NCI-H1436 (cell line): ENCODE measurements at places on chromosomes 13 and 19.

DNA sequence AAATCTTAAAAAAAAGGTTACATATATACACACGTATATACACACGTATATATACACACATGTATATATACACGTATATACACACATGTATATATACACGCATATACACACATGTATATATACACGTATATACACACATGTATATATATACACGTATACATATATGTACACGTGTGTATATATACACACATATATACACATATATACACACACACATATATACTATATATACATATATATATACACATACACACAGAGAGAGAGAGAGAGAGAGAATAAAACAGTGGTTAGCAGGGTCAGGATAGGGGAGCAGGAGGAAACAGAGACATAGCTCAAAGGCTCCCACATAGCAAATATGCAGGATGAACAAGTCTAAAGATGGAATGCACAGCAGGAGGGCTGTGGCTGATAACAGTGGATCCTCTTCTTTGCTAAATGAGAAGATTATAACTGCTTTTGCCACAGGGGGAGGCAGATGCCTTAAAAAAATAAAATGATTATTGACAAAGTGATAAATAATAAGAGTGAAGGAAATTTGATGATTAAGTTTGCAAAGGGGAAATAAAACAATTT is 714.5 kb downstream of the UQCRFS1 start:
- no peak for DNase-seq

- DNase-seq: peak; percentile 74
Observed at GRCh38 chr13:101875717-101876393, 423.4 kb downstream of the ITGBL1 start.

- DNase-seq: no peak
Observed at GRCh38 chr13:46197299-46198048, 14.3 kb upstream of the LRRC63 start.

DNA sequence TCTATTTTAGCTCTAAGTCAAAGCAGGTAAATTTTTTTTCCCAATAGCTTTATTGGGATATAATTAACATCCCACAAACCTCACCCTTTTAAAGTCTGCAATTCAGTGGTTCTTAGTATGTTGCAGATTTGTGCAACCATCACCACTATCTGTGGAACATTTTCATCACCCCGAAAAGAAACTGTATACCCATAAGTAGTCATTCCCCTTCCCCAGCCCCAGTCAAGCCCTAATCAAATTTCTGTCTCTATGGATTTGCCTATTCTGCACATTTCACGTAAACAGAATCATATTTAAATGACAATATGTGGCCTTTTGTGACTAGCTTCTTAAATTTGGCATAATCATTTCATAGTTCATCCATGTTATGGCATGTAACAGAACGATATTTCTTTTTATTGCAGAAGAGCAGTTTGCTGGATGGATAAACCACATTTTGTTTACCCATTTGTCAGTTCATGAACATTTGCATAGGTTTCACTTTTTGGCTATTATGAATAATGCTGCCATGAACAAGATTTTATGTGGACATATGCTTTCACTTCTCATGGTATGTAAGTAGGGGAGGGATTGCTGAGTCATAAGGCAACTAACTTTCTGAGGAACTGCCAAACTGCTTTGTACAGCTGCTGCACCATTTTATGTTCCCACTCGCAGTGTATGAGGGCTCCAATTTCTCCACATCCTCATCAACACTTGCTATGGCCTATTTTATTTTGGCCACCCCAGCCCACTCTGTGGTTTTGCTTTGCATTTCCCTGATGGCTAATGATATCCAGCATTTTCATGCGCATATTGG is 10.9 kb downstream of the SLC46A3 start:
- DNase-seq: no peak

DNA sequence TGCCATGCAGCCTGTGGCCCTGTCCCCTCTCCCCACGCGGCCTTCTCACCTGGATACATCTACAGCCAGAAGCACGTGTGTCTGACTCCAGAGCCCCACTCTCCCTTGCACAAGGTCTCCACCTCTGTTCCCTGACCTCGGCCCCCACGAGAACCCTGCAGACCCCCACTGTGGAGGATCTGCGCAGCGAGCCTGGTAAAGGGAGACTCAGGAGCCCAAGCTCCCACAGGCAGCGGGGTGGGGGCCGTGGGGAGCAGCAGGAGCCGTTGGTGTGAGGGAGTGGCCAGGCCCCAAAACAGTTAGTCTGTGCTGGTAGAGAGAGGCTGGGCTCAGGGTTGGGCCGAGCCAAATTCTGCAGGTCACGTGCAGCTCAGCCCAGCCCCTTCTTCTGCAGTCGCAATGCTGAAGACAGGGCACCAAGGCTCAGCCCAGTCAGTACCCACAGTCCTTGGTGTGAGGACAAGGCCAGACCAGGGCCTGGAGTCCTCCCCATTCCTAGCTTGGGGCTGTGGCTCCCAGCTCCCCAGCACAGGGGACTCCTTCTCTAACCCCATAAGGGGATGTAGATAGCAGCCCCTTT is 28.7 kb upstream of the SLC7A10 start:
- DNase-seq: no peak

DNA sequence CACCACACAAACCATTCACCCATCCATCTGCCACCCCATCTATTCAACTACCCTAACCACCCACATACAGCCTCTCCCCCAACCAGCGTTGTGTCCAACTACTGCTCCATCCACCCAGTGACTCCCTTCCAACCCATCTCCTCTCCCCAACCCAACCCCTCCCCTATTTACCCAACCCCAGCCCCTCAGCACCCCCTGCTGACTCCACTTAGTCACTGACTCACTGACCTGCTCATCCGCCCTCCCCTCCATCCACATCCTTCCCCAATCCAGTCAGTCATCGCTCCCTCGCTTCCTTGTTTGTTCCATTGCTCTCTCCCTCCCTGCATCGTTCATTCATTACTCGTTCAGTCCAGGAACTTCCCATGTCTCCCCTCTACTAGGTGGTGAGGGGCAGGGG is 39.2 kb downstream of the KCNC3 start:
- DNase-seq: no peak

GRCh38 chr13:39612023-39612637 is 9.1 kb upstream of the LHFPL6 start:
- peak; percentile 18 for DNase-seq

GRCh38 chr19:55625004-55625326 is 599 bp upstream of the ZNF784 start:
- DNase-seq: no peak

- DNase-seq: no peak
Observed at GRCh38 chr19:54383330-54383729, 18.6 kb upstream of the LAIR1 start.

GRCh38 chr19:53389571-53389970 is 5.4 kb upstream of the ZNF765 start:
- DNase-seq: no peak

- no peak for DNase-seq
Observed at GRCh38 chr13:29315847-29316246, 279.6 kb downstream of the SLC7A1 start.

GRCh38 chr13:77337159-77337558 is 10.3 kb upstream of the MYCBP2 start:
- no peak for DNase-seq

- no peak for DNase-seq
Observed at GRCh38 chr19:46069806-46070341, 29.1 kb upstream of the IGFL4 start.

- peak; percentile 96 for DNase-seq
Observed at GRCh38 chr13:74287724-74288169, 153.5 kb upstream of the KLF12 start.

DNA sequence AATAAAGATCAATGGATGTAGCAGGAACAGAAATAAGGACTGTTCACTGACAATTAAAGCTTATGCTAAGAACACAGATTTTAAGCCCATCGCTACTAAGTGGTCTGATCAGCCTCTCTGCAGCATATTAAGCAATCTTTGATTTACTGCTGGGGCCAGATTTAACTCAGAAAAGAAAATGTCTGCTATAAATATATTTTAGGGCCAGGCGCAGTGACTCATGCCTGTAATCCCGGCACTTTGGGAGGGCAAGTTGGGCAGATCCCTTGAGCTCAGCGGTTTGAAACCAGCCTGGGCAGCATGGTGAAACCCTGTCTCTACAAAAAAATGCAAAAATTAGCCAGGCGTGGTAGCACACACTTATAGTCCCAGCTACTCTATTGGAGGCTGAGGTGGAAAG is 43.0 kb downstream of the METTL21C start:
- no peak for DNase-seq

DNA sequence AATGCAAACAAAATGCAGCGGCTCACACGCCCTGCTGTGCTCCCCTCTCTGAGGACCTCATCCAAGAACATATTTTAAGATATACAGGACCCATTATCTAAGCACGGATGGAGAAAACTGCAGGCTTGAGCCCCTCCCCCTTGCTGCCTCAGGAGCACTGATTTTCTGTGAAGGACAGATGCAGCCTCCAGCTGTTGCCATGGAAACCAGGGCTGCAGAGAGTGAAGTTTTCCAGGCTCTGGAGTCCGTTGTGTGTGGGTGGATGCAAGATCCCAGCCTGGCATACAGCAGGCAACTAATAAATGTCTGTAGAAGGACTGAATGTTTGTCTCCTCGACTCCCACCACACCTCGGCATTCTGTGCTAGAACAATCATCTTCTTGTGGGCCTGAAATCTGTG is 105.6 kb upstream of the PEG3 start:
- DNase-seq: no peak

- no peak for DNase-seq
Observed at GRCh38 chr19:47123406-47123805, 7.2 kb upstream of the SAE1 start.

GRCh38 chr13:79406597-79406908 is 498 bp upstream of the RBM26 start:
- no peak for DNase-seq

GRCh38 chr19:12784871-12785430 is 6.3 kb upstream of the JUNB start:
- no peak for DNase-seq

DNA sequence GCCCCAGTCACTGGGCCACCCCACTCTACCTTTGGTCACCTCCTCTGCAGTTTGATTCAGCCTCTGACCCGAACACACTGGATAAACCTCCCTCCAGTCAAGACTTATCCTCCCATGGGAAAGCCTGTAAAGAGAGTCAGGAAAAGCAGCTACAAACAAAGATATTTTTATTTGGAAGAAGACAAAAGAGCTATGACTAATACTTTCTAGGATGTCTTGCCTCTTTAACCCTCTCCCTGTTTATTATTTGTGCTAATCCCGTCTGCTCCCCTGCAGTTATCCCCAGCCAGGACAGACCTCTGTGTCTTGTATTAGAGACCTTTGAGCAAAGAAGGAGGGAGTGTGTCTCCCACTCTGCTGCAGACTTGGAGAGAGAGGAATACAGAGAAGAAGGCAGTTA is 178.3 kb downstream of the EFNB2 start:
- DNase-seq: no peak

GRCh38 chr13:75492389-75492788 is 10.4 kb upstream of the TBC1D4 start:
- no peak for DNase-seq

DNA sequence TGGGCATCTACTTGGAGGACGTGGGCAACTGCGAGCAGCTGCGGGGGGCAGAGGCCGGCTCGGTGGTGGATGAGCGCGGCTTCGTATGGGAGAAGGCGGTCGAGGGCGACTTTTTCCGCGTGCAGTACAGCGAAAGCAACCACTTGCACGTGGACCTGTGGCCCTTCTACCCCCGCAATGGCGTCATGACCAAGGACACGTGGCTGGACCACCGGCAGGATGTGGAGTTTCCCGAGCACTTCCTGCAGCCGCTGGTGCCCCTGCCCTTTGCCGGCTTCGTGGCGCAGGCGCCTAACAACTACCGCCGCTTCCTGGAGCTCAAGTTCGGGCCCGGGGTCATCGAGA is 10.3 kb upstream of the STRN4 start:
- no peak for DNase-seq

GRCh38 chr13:36432106-36432544 is at the start of gene CCNA1:
Gene CCNA1, plus strand, starts transcription at chr13:36432495. Its CDS starts 562 bp downstream, at chr13:36433057.
- no peak for DNase-seq

- no peak for DNase-seq
Observed at GRCh38 chr13:31209172-31209840, 9.5 kb downstream of the B3GLCT start.

GRCh38 chr19:13788991-13789390 is 6.3 kb upstream of the ZSWIM4 start:
- DNase-seq: no peak

GRCh38 chr19:46388311-46389095 is 24.9 kb downstream of the CCDC8 start:
- no peak for DNase-seq

GRCh38 chr19:39927524-39928356 is 6.7 kb downstream of the FCGBP start:
- no peak for DNase-seq

DNA sequence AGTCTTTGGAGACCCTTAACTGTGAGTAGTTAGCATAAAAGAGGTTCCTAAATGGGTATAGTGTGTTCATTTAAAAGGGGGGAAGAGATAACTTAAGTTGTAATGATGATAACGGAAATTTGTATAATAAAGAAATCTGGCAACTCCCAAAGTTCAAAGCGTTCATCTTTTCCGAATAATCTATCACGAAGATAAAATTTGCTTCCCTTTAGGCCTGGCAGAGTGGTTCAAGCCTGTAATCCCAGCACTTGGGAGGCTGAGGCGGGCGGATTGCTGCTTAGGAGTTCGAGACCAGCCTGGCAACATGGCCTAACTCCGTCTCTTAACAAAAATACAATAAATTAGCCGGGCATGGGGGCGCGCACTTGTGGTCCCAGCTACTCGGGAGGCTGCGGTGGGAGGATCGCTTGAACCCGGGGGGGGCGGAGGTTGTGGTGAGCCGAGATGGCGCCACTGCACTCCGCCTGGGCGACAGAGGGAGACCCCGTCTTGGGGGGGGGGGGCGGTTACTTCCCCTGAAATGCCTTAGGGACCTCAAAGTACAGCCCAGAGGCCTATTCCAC is 934 bp downstream of the N4BP2L2 start:
- DNase-seq: no peak

GRCh38 chr13:112708560-112709240 is 18.9 kb downstream of the ATP11A start:
- no peak for DNase-seq

GRCh38 chr19:19820774-19821320 is 703 bp downstream of the ZNF506 start:
- no peak for DNase-seq

GRCh38 chr13:78121001-78121400 is 202.4 kb upstream of the EDNRB start:
- DNase-seq: no peak

- DNase-seq: no peak
Observed at GRCh38 chr19:18385675-18386542, at the start of gene GDF15. Gene GDF15, plus strand, starts transcription at chr19:18386158. Its CDS starts 32 bp downstream, at chr19:18386190.

DNA sequence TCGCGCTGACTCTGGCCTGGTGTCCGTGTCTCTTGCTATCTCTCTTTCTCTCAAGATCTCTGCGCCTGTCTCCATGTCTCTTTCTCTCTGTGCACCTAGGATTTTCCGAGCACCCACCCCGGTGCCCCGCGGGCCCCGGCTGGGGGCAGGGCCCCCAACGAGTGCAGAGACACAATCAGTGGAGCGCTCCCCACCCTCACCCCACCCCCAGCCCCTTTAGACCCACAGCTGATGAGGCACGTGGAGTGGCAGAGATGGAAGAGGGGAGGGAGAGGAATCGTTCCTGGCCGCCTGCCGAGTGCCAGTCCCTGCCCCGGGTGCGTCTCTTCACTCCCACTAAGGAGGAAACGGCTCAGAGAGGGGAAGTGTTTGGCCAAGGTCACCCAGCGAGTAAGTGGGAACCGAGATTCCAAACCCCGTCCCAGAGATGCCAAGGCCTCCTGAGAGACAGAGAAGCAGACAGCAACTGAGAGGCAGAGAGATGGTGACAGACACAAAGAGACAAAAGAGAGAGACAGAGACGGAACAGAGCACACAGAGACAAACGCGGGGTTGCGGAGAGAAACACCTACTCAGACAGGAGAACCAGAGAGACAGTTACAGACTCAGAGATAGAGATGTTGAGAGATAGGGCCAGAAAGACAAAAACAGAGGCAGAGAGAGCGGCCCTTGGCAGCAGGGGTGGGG is 626 bp upstream of the BCL3 start:
- no peak for DNase-seq
